Non-pigmented ciliary epithelial cell (primary cell): ENCODE measurements at places on chromosomes 2 and 18.

DNA sequence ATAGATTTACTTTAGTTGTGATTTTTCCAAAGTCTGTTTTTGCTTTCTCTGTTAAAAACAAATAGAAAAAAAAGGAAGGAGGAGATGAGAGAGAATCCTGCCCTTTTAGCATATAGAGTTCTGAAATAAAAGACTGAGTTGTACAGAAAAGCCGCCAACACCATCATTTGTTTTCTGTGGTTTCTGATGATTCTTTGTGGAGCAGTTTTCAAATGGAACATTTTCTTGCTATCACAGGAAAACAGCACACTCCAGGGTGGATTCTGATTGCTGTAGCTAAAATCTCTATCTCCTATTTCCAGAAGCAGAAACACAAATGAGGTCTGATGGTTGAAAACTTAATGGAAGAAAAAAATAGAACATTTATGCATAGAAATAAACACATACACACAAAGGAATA is 144.6 kb upstream of the L3MBTL4 start:
- no peak for DNase-seq

GRCh38 chr18:56651771-56652092 is 573 bp downstream of the WDR7 start:
- DNase-seq: no peak

DNA sequence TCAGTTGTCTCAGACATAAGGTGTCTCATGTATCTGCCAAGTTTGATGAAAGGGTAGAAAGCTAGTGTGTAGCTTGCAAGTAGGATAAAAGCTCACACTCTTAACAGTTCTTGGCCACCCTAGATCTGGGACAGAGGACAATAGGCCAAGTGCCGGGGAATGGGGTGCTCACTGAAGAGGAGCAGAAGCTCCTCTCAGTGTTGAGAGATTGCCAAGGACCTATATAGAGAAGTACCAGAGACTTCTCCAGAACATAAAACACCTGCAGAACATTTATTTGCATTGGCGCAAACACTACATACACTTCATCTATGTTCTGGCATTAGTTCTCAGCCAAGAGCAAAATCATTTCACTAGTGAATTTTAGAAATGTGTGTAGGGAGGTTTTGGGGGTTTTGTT is 2.9 kb upstream of the GTF3C3 start:
- no peak for DNase-seq

- DNase-seq: no peak
Observed at GRCh38 chr18:77762014-77762413, 512.4 kb downstream of the GALR1 start.

GRCh38 chr2:12062053-12062395 is 315.6 kb downstream of the LPIN1 start:
- no peak for DNase-seq

GRCh38 chr2:54672590-54673456 is 50.6 kb upstream of the EML6 start:
- no peak for DNase-seq

GRCh38 chr2:219611866-219612576 is 14.4 kb downstream of the STK11IP start:
- no peak for DNase-seq

- no peak for DNase-seq
Observed at GRCh38 chr2:85994897-85995647, 106.3 kb upstream of the ST3GAL5 start.
